Brain microvascular endothelial cell (primary cell): ENCODE measurements at places on chromosomes 3 and 15.

DNA sequence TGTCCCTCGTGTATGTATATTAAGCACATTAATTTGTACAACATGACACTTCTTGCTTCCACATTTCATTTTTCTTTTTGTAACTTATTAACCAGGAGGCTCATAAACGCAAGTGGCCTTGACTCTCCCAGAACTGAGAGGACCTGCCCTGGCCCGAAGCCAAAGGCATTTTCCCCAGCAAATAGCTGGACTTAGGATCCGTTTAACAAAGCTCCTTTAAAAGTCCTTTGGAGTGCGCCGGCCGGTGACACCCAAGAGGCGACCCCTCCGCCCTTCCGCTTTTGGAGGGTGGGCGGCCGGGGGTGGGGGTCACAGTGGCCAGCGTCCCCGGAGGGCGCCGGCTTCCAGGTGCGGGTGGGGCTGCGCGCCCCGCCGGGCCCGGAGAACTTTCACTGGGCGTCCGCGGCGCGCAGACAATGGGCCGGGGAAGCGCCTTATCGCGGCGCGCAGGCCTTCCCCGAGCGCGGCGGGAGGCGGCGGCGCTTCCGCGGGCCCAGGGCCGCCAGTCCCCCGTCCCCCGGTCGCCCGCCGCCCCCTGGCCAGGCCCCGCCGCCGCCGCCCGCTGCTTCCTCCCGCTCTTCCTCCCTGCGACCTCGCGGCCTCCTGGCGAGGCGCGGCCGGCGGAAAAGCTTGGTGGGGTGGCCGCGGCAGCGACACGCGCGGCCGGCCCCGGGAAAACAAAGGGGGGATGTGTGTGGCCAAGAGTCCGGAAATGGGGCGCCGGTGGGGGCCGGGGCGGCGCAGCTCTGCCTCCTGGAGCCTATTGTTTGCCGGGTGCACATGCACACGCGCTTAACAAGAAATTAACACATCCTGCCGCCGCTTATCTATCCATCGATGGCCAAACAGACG, 613.4 kb downstream of the MCTP2 start:
- DNase-seq, result peak; percentile 33

DNA sequence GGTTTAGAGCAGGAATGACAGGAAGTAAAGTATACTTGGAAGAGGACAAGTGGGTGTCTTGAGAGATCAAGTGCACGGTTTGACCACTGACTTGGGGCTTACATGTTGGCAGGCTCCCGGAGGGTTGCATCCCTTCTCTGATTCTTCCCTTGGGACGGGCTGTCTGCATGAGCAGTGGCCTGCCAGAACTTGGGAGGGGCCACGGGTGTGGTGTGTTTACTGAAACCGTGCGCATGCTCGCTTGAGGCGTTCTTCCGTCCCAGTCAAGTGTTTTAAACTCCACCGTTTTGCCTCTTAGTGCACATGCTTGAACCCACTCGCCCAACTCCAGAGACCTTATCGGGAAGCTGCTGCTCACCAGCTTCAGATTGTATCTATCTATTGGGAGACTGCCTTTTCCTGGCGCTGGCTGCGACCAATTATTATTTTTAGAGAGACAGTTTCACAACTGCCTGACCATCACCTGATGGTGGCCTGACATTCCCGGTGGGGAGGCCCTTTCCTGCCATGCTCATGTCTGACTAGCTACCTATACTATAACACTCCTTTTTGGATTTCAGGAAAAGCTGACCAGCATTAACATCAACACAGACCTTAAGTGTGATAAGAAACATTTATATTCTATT, 14.9 kb upstream of the C3orf22 start:
- DNase-seq, result no peak

- no peak for DNase-seq
Measured at GRCh38 chr3:98328933-98329332, 24.7 kb upstream of the OR5K4 start.

- no peak for DNase-seq
Measured at GRCh38 chr3:71125738-71126137, 457.8 kb downstream of the FOXP1 start.
